Left colon (tissue), 2 donors: ENCODE measurements at places on chromosomes 7 and 10. TPM values are rescaled to one million over a fixed set of nuclear protein-coding genes. Genes with fewer than 3 reads are reported as not detected.

Gene CALML5
- not detected for total RNA-seq

Gene ACHE
- total RNA-seq: 18.4 TPM

Gene ASZ1
- not detected for total RNA-seq

Gene ASB4
- total RNA-seq: 0.40 TPM

Gene UTF1
- not detected for total RNA-seq
